ENCODE measurements at places on chromosomes 3 and 15. TPM values are rescaled to one million over a fixed set of nuclear protein-coding genes. Genes with fewer than 3 reads are reported as not detected.

- DNase-seq, result no peak
Measured at GRCh38 chr3:136658946-136659682, 93.1 kb downstream of the STAG1 start.

- no peak for DNase-seq
Measured at GRCh38 chr3:186790261-186790981, 7.0 kb downstream of the EIF4A2 start.

DNA sequence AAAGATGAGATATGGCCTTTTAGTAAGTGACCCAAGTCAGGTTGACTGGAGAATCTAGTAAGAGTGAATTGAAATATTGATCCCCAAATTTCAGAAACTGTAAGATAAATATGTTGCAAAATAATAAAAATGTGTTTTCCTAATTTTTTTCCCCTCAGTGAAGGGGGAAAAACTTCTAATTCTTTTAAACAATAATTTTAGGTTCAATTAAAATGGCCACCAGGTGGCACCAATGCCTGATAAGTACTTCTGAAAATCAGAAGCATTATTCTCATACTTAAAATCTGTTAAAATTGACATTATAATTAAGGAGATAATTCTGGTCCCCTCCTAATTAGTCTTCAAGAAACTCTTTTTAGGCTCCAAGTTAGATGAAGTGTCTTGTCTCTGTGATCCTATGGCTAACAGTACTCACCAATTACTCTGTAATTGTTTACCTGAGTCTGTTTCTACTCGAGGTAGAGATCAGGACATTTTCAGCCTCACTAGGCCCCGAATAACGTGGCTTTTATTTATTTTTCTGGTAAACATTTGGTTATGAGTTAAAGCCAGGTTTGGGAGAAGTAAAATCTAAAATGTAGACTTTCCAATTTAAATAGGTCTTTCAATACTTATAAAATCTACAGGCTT is 52.6 kb downstream of the NMD3 start:
- DNase-seq, result no peak

DNA sequence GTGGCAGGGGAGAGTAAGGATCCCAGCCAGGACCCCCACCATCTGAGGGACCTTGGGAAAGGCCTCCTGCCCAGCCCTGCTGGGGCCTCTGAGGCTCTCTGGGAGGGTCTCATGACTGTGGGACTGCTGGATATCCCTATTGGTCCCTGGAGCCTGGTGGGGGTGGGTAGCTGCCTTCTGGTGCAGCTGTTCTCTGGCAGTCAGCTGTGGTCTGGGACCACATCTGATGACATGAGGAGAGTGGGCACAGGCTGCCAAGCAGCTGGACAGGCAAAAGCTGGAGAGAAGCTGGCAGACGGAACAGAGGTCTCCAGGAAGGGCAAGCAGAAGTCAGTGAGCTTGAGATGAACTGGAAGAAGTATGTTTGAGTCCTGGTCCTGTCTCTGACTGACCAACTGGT is 22.4 kb downstream of the PLEKHO2 start:
- no peak for DNase-seq

GRCh38 chr3:21942328-21942727 is 191.3 kb upstream of the ZNF385D start:
- no peak for DNase-seq

DNA sequence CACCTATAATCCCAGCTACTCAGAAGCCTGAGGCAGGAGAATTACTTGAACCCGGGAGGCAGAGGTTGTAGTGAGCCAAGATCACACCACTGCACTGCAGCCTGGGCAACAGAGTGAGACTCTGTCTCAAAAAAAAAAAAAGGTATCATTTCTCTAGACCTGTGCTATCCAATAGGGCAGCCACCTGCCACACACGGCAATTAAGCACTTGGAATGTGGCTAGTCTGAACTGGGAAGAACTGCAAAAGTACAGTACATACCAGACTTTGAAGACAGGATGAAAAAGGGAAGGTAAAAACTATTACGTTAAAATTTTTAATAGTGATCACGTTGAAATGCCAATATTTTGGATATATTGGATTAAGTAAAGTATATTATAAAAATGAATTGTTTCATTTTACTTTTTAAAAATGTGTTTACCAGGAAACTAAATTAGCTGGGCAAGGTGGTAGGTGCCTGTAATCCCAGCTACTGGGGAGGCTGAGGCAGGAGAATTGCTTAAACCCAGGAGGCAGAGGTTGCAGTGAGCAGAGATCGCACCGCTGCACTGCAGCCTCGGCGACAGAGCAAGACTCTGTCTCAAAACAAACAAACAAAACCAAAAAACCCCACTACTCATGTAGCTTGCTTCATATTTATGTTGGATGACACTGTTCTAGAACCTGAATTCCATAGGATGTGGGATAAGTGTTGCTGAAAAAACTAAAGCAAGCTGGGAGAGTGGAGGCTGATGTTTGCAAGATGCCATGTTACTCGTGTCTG is 2.3 kb downstream of the CYP8B1 start:
- DNase-seq, result no peak

- DNase-seq, result peak; percentile 62
Measured at GRCh38 chr15:70196372-70197316, 98.9 kb upstream of the TLE3 start.

GRCh38 chr15:60838206-60838605 is 359.3 kb upstream of the ICE2 start:
- DNase-seq, result no peak

CHL1 gene
- total RNA-seq, result 7.4 TPM

FBXW12 gene
- total RNA-seq, result not detected

SKOR1 gene
- total RNA-seq, result 0.64 TPM

MYH15 gene
- 0.02 TPM for total RNA-seq

STIMATE gene
- 25.8 TPM for total RNA-seq

SYNPR gene
- not detected for total RNA-seq
